ENCODE measurements at places on chromosomes 12 and 14.

DNA sequence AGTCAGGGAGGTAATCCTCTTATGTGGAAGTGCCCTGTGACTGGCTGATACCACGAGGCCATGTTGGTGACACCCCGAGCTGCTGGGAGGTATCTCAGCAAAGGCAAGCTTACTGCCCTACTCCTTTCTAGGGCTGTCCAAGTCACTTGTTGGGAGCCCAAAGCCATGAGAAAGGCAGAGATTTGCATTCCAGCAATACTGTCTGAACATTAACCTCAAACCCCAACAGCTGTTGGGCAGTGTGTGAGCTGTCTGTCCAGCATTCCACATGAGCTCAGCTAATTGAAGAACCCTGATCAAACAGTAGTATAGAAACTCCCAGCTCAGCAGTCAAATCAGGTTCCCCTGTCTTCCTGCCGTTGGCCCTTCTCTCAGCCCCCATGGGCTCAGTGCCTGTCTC is 9.2 kb downstream of the ABHD4 start:
- H3K27me3 ChIP-seq: no peaks in the 10 kb centered on the region
- no peak overlapping the region for H3K27ac ChIP-seq
- peaks cover 81% of the 10 kb centered on the region for H3K36me3 ChIP-seq
- H3K4me3 ChIP-seq: no peak overlapping the region
- DNase-seq: no peak
- no peaks in the 10 kb centered on the region for H3K4me1 ChIP-seq

DNA sequence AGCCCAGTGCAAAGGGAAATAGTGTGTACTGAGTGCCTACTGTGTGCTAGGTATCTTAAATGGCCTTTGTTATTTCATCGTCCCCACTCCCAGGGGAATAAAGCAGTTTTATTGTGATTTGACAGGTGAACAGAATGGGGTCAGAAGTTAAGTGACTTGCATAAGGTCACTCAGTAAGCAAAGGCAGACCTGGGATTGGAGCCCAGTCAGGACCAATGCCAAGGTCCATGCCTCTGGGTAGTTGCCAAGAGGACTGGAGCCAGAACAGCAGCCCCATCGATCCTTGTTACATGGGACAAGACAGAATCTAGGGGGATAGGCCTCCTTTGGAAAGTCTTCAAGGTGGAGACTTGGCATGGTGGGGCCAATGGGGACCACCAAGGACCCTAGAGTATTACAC is 227.4 kb upstream of the PWP1 start:
- no peaks in the 10 kb centered on the region for H3K27me3 ChIP-seq
- no peak overlapping the region for H3K4me3 ChIP-seq
- H3K36me3 ChIP-seq: no peaks in the 10 kb centered on the region
- no peak for DNase-seq
- no peak overlapping the region for H3K27ac ChIP-seq
- peaks cover 3% of the 10 kb centered on the region for H3K4me1 ChIP-seq

DNA sequence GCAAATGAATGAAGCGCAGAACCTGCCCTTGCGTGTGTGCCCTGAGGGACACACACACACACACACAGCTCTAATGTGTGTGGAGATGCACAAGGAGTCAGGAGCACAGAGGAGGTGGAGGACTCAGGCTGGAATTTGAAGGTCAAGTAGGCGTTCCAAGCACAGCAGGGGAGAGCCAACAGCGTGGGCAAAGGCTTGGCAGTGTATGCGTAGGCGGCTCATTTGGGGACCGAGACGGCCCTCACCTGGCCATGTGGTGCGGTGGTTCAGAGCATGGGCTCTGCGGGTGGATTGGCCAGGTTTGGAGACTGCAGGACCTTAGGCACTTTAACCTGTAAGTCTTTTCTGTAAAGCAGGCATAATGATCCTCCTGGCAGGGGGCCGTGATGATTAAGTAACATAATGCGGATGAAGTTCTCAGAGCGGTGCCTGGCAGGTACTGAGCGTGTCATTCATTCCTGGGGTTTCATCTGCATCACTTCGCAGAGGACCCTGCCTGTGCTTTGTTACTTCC is 69.5 kb upstream of the SLC24A4 start:
- peaks cover 21% of the 10 kb centered on the region for H3K27me3 ChIP-seq
- H3K4me1 ChIP-seq: no peaks in the 10 kb centered on the region
- no peak overlapping the region for H3K27ac ChIP-seq
- DNase-seq: no peak
- H3K4me3 ChIP-seq: no peak overlapping the region

DNA sequence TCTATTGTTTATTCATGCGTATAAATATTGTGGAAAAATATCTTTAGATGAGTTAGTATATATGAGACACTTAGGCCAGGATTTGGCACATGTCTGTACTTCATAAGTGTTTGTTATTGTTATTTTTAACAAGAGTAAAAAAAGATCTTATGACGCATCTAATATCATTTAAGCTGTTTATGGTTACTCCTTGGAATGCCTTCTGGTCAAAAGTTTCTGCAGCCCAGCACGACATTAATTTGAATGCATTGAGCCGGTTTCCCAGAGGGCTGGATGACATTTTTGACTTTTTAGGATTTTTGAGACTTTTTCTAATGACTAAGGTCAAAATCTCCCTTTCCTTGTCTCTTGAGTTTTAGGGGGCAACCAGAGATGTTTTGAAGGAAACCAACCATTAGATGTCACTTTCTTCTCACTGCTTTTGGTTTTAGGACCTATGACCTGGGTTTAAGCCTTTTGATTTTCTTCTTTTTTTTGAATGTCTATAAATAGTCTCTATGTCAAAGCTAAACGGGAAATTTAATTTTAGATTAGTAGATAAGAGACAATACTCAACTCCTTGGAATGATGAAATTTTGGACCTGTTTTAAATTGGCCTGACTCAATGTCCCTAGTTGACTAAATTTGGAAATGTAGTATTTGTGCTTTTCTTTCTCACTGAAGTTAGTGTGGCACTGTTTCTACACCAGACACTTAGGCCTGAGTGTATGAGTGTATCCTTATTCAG is 215.5 kb downstream of the AEBP2 start:
- H3K27me3 ChIP-seq: no peaks in the 10 kb centered on the region
- H3K4me3 ChIP-seq: no peak overlapping the region
- H3K27ac ChIP-seq: no peak overlapping the region
- H3K4me1 ChIP-seq: peaks cover 3% of the 10 kb centered on the region

Data from CD4-positive, alpha-beta T cell (primary cell).